ENCODE measurements at places on chromosomes 4 and X.

GRCh38 chr4:188728359-188728758 is 589.1 kb downstream of the TRIML1 start:
- no peak for DNase-seq

DNA sequence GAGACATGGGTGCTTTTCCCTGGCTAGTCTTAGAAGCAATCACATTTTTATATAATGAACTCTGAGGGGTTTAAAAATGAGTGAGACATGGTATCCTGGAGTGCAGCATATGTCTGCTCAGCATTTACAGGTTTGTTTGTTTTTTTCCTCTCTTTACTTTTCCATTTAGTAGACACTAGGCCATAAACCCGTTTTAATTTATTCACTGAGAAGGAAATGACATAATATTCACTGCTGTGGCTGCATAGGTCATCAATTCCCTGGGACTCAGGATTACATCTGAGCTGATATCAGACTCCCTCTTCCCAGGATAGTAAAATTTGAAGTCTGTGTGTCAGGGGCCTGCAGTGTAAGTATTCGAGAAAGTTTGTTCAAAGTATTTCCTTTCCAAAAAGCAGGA is 178.9 kb upstream of the SPRY1 start:
- DNase-seq, result no peak

GRCh38 chr4:158875026-158875425 is 106.2 kb downstream of the FNIP2 start:
- no peak for DNase-seq

DNA sequence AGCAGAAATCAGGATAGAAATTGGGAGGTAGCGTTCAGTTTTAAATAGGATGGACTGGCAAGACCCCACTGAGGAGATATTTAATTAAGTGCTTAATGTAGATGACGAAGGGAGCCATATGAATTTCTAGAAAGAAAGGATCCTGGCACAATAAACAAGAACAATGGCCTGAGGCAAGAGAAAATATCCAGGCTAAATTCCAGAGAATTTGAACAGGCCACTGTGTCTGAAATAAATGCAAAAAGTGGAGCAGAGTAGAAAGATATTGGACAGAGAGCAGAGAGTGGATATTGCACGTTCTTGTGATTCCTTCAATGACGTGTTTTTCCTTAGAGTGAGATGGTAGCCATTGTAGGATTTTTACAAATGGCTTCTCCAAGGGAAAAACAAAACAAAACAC is 1504.8 kb downstream of the C4orf33 start:
- DNase-seq, result no peak

DNA sequence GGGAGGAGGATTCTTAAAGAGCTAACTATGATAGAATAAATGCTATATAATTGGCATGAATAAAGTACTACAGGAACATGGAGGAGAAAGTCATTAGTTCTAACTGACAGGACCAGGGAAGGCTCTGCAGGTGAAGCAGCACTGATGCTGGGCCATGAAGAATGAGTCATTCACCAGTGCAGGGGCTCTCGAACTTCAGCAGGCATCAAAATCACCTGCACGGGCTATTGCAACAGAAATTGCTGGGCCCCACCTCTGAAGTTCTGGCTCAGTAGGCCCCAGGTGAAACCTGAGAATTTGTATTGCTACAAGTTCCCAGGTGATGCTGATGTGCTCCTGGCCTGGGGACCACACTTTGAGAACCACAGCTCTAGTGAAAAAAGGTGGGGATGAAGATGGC is 33.7 kb downstream of the TMEM150C start:
- no peak for DNase-seq

DNA sequence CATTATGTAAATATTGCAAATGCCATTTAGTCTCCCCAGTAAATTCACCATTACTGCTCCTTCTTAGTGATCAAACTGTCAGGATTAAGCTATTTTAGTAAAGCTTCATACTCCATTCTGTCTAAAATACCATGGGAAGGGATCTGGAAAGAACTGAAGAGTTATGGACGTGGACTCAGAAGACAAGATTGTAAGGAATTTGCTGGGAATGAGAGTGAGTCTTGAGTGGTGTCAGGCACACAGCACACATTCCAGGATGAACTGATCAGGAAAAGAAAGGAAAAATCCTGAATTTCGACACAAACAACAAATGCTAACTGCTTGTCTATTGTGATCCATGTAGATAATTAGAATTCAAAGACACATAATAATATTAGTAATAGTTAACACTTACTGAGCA is 311.0 kb downstream of the CENPC start:
- DNase-seq, result no peak

DNA sequence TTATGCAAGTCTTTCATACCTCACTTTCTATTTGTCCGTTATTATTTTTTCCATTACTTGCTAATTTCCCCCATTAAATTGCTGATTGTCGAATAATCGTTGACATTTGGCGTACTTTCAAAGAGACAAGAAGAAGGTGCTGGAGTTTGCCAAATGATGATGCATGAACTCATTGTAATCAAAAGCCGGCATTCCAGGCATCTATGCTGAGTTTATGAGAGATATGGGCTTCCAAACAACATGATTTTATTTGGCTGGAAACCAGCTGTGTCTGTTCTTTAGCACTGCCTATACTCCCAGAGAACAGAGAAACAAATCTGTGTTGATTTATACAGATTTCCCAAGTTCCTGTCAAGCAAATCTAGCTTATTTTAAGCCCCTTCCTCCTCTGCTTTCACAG is 80.8 kb upstream of the RPS6KA3 start:
- DNase-seq, result no peak

DNA sequence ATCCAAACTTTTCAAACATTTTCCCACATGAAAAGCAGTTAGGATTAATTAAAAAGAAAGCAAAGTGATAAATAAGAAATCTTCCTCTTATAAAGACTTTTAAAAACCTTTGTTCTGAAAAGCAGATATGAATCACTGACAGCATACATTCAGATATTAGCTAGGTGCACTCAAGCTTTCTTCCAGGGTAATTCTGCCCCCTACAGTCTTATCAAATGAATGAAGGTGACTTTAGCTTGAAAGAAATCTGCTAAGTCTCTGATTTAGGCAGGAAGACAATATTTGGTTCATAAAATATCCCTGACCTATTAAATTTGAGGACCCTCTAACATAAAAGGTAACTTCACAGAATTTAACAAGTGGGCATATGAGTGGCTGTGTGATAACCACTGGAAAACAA is 209.1 kb upstream of the FAM47A start:
- DNase-seq, result no peak

- no peak for DNase-seq
These were observed 15.7 kb downstream of the ATP8A1 start for GRCh38 chr4:42641161-42641560.

DNA sequence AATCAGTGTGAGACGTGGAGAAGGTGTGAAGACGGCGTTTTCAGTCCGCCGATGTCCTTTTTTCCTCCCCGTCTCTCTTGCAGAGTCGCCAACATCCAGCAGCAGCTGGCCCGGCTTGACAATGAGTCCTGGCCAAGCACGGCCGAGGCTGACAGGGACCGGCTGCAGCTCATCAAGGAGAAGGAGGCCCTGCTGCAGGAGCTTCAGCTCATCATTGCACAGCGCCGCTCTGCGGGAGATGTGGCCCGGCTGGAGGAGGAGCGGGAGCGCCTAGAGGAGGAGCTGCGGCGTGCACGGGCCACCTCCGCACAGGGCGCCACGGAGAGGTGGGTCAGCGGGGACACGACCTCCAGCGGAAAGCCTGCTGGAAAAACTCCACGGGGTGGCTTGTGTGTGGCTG is 47.1 kb upstream of the CLCN4 start:
- DNase-seq, result no peak

GRCh38 chr4:8221476-8221875 is 22.4 kb downstream of the SH3TC1 start:
- no peak for DNase-seq

- no peak for DNase-seq
These were observed 10.2 kb upstream of the ATP6AP2 start for GRCh38 chrX:40570346-40571093.

DNA sequence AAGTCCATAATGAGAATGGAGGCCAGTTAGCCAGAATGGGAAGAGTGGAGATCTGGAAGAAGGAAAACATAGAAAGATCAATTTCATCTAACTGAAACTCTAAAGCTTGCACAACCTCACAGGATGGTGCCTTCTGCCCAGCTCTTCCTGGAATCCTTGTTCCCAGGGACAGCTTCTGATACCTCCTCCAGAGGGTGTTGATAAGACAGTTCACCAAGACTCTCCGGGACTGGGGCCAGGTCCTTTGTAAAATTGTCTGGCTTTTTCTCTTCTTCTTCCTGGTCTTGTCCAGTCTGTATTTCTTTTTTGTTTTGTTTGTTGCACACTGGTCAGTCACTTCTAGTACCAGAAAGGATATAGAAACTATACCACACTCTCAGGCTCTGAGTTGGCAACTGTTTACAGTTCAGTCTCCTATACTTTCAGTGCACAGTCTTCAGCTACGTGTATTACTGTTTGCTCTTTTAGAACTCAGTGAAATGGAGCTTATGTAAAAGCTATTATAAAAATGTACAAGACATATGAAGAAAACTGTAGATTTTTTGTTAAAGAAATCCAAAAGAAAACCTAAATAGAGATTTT is 142.8 kb upstream of the RPL34 start:
- DNase-seq, result no peak

- DNase-seq, result no peak
These were observed 38.2 kb downstream of the CHST7 start for GRCh38 chrX:46611658-46612362.

GRCh38 chrX:118207831-118208453 is 91.3 kb upstream of the KLHL13 start:
- DNase-seq, result no peak

GRCh38 chr4:1767770-1768366 is 25.2 kb upstream of the FGFR3 start:
- DNase-seq, result peak; percentile 82

DNA sequence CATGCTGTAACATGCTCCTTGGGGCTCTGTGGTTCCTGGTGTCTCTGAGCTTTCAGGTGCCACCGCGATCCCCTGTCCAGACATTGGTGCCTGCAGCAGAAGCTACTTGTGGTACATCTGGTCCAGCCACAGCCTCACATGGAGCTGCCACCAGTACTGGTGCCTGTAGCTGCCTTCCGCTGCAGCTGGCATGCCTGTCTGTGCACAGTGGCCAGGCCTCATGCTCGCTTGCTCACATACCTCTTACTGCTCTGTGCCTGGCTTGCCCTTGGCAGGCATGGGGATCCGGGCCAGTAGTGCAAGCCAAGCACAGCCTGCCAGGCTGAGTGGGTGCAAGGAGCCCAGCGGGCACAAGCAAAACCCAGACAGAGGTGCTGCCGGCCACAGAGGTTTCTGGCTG is 618.6 kb downstream of the DMD start:
- DNase-seq, result no peak

GRCh38 chr4:74283614-74284013 is 24.7 kb upstream of the EPGN start:
- DNase-seq, result no peak

DNA sequence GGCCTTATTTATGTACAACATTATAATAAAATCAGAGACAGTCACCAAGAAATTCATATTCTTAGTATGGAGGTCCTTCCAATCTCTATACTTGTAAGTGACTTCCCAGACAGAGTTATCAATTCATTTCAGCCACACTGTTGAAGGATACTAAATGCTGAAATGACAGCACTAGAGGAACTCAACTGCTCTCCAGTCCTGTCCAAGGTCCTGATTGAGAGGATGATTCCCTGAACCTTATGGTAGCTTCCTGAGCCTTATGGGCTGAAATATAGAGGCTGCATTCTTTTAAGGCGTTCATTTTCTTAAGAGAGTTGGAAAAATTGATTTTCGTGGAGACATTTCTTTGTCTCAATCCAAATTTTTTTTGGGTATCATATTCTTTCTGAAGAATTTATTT is 205.9 kb downstream of the TLL1 start:
- DNase-seq, result no peak

- no peak for DNase-seq
These were observed 22.0 kb downstream of the AFAP1 start for GRCh38 chr4:7917669-7918068.

DNA sequence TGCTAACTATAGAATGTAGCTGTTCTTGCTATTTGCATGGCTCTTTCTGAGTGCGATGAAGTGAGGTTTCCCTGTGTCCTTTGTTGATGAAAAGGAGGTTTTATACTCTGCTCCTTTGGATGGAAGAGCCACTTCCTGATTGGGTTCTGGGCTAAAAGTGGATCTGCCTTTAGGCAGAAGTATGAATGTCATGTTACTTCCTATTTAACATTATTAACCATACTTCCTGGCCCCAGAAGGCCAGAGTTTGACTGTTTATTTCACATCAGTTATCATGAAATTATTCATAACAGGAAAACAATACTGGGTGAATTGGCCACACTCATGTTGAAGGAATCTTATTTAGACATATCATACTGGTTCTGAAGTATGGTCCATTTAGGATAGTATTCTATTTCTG is 386.2 kb downstream of the PCDH7 start:
- DNase-seq, result no peak

GRCh38 chr4:27040356-27040755 is 179.7 kb downstream of the STIM2 start:
- DNase-seq, result no peak

DNA sequence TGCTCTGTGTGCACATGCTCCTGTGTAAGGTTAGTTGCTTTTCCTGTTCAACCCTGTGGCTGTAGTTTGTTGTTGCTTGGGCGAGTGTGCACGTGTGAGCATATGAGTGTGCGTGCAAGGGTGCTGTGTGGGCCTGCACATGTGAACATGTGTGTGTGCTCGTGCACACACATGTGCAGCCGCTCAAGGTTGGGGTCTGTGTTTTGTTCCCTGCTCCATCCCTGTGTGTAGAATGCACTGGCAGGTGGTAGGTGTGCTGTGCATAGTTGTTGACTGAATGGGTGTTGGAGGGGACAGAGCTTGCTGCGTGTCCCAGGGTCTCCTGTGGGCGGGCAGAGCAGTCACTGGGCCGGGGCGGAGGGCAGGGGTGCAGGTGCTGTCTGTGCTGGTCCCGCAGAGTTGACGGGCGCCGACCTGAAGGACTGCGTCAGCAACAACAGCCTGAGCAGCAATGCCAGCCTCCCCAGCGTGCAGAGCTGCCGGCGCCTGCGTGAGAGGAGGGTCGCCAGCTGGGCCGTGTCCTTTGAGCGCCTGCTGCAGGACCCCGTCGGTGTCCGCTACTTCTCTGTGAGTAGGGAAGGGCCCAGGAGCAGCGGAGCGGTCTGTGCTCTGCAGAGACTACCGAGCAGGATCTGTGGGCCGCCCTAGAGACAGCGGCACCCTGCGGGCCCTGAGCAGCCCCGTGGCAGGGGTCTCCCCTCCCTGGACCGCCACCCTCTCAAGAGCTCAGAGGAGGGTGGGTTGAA is 27.9 kb upstream of the HGFAC start:
- DNase-seq, result peak; percentile 22

- DNase-seq, result no peak
These were observed 43.5 kb downstream of the FMR1NB start for GRCh38 chrX:148024425-148025148.

GRCh38 chr4:150950657-150951288 is 64.3 kb downstream of the LRBA start:
- DNase-seq, result no peak
